ENCODE measurements at places on chromosomes 7 and 10.

- no peak for DNase-seq
These were observed 90.8 kb downstream of the OTUD1 start for GRCh38 chr10:23529625-23530024.

DNA sequence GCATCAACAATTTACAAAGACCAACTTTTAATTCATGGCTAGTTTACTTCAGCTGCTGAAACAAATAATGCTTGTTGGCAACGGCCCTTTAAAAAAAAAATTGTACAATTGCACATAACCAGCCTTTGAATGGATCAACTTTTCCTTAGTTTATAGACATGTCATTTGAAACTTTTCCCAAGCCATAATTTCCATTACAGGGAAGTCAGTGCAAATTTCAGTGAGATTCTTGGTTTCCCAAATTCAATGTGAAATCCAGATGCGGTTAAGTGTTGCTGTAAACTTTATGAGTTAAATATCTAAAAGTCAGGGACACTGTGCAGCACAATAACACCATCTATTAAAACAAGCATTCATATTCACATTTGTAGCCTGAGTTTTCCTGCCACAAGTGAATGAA lies 182.2 kb downstream of the JAZF1 start:
- no peak for DNase-seq

DNA sequence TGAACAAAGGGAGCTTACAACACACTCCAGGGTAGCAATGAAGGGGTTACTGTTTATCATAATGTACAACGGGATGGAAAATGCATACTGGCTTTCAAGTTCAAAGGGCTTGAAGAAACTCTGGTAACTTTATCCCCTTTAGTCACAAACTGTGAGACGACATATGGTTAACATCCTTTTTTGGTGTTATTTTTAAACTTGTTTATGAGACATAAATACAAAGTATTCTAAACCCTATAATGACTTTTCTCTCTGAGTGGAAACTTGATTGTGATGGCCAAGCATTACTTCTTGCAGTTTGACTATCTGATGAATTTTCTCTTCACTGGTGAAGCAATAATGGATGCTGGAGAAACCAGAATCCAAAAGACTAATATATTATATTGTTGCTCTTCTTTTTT lies 62.0 kb upstream of the SEMA3A start:
- no peak for DNase-seq

DNA sequence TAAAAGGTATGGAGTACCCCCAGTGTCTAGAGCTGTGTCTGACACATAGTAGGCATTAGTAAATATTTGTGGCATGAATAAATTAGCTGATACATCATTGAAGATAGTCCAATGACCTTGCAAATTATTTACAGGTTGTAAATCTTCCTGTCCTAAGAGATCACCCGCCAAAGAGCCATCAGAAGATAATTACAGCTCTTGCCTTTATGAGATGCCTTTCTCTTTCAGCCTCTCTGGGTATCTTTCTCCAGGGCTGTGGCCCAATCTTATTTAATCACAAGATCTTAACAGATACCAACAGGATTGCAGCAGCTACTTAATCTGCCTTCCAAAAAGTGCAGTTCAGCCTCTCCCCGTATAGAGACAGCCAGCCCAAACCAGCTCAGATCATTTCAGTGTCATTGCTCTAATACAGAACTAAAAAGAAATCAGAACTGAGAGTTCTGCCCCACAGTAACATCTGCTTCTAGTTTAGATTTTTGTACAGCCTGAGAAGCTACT lies 41.5 kb downstream of the MYOF start:
- no peak for DNase-seq

DNA sequence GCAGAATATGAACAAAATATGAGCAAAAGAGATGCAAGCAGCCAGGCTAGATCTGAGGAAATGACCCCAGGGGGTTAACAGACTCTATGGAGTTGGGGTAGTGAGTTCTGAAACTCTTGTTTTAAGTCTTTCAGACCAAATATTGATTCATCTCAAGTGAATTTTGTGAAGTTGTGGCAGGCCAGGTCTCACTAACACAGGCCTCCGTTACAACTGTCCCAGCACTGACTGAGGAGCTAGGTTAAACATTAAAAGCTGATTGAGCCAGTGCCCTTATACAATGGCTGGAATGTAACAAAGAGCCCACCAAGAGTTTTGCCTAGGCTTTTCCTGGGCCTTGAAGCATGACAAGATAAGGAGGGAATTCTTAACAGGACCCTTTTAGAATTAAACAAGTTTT lies 192.3 kb upstream of the STK17A start:
- DNase-seq, result no peak

DNA sequence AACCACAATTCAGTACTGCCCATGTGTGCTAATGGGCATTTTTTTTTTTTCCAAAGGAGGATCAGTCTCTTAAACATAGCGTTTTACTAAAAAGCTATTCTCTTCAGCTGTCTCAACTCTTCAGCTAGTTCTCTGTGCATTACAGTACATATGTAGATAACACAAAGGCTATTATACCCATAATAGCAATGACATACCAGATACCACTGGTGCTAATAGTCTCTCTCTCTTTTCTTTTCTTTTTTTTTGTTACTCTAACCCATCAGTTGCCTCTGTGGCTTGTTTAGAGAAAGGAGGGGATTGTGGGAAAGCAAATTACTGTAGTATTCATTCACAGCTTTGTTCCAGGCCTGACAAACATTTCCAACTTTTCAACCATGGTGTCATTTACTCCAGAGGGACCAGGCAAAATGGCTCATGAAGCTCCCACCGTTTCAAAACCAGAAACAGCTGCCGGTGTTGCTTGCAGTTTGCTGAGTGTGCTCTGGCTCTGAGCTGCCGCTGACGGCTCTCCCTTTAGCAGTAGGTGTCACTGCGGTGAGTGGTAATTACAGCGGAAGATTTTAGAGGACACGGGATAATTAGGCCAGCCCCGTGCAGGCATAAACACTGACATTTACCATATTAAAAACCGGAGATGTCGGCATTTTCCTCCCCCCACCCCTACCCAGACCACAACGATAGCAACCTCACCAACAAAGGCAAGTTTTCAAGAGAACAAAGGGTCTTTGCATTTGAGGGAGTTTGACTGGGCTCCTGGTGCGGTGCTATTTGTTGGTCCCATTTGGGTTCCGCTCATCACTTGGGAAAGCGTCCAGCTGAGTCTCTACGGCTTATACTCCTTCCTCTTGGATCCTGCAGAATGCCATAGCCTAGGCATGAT lies 1005.5 kb downstream of the KCNMA1 start:
- DNase-seq, result no peak

DNA sequence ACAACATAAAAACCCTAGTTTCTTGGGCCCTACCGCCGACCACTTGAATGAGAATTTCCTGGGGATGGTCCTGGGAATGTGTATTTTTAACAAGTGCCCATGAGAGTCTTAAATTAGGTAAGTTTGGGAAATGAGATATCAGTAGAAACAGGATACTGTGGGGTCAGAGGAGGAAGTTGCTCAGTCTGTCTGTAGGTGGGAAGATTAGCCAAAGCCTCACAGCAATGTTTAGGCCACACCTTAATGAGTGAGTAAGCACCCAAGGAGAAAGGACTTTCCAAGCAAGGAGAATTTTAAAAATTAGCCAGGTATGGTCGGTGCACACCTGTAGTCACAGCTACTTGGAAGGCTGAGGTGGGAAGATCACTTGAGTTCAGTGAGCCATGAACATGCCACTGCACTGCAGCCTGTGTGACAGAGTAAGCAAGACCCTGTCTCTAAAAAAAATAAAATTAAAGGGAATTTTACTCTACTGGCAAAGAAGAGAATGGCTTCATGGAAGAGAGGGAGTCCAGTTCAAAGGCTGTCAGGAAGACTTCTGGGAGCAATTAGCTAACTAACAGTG lies 31.9 kb downstream of the PAPSS2 start:
- peak; percentile 38 for DNase-seq

DNA sequence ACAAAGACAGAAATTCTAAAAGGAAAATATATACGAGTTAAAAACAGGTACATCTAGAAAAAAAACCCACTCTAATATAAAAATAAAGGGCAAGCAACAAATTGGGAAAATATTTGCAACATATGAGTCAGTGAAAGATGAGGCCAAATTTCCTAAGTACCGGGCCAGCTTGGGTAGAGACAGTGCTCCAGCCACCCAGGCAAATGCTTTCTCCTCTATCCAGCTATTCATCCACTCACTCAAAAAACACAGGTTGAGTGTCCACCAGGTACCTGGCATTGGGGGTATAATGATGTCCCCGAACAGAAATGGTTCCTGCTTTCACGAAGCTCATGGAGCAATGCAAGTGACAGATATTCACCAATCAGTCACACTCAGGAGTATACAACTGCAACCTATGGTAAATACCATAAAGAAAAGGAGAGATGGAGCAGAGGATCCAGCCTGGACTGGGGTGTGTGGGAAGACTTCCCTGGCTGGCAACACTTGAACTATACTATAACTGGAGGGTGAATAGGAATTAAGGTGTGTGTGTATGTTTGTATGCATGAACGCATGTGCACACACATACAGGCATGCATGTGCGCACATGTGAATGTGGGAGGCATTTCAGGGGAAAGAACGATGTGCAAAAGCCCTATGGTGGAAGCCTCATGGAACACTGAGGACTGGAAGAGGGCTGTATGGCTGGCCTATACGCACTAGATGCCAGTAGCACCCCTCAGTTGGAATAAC lies 2.3 kb downstream of the ARHGAP22 start:
- no peak for DNase-seq

- DNase-seq, result peak; percentile 16
These were observed 94.0 kb downstream of the GRK5 start for GRCh38 chr10:119301397-119301796.

GRCh38 chr10:51999096-51999495 lies 299.7 kb upstream of the CSTF2T start:
- no peak for DNase-seq

DNA sequence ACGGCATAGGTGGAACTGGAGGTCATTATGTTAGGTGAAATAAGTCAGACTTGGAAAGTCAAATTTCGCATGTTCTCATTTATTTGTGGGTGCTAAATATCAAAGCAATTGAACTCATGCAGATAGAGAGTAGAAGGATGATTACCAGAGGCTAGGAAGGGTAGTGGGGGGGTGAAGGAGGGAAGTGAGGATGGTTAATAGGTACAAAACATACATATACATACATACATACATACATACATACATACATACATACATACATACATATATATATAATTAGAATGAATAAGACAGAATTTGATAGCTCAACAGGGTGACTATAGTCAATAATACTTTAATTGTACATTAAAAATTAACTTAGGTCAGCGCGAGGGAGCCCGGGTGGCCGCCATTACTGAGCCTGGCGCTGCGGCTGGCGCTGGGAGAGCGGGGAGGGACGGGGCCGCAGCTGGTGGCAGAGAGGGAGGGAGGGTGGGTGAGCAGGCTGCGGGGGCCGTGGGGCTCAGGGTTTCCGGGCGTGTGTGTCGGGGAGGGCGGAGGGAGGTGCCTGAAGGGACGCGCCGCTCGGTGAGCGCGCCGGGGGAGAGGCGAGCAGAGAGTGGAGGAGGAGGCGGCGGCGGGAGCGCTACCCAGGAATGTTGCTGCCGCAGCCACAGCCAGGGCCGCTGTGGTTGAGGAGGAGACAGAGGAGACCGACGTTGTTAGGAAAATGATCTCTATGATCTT lies 85.8 kb upstream of the EGFR start:
- DNase-seq, result no peak

GRCh38 chr7:18175801-18176450 lies 148.3 kb upstream of the PRPS1L1 start:
- no peak for DNase-seq

- no peak for DNase-seq
These were observed 77.9 kb downstream of the ZMIZ1 start for GRCh38 chr10:79146611-79147130.

DNA sequence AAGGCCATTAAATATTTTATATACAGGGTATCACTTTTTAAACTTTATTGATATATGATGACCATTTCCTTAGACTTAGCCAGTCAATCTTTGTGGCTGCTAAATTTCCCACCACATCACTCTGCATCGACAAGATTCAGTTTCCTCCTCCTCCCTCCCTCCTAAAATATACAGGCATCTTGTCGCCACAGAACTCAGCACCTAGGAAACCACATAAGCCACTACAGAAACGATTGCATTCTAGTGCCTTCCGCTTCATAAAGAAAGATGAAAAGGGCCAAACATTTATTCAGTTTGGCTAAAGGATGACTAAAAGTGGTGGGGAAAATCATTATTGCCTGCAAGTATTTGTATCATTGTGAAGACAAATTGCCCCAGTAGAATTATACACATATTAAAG lies 30.7 kb downstream of the ERCC6 start:
- DNase-seq, result peak; percentile 21

DNA sequence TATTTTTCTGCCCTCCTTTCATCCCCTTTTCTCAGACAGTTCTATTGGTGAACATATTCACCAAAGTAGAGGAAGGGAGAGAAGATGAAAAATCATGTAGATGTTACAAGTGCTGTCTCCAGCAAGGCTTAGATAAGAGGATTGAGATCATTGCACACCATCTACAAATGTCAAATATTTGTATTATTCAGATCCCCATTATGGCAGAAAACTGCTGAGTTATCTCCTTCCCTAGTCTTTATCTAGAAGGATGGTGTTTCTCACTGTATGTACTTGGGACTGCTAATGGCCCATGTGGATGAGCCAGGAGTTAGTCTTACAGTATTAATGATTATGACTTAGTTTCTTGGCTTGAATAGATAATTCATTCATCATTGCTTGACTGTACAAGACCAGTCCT lies 147.2 kb upstream of the EEPD1 start:
- no peak for DNase-seq

GRCh38 chr7:63900394-63901203 lies 98.0 kb upstream of the ZNF722 start:
- peak; percentile 86 for DNase-seq

DNA sequence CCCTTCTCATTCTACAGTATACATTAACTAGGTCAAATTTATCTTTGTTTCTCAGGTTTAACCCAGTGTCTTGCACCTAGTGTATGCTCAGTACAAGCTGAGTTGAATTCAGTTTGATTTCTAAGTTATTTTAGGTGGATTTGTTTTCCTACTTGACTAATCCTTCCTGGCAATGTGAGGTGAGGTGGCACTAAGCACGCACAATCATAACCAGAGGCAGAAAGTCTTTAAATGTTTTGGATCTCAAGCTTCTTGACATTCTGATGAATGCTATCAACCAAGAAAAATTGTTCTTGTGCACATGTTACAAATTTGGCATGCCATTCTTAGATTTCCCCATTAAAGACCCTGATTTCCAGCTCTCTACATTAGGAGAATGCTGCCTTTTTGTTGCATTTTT lies 3.2 kb downstream of the BZW2 start:
- no peak for DNase-seq

GRCh38 chr10:106980495-106981451 lies 183.7 kb downstream of the SORCS1 start:
- peak; percentile 28 for DNase-seq

DNA sequence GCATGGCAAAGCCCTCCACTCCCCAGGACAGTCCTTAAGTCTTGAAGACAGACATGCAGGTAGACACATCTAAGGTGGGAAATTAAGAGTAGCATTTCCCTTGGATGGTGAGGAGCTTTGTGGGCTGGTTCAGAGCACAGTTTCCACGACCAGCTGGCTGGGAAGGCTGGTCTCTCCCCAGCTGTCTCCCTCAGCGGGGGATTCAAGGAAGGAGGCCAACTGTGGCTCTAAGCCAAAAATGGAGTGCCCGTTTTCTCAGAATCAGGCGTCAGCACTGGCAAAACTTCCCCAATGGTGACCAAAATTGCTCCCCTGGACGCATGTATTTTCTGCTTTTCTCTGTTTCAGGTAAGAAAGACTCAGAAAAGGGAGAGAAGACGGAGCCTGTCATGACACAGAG lies 230.6 kb upstream of the FZD8 start:
- DNase-seq, result no peak

Measured in Kasumi-1 (cell line).